ENCODE measurements at places on chromosomes 2 and 18.

DNA sequence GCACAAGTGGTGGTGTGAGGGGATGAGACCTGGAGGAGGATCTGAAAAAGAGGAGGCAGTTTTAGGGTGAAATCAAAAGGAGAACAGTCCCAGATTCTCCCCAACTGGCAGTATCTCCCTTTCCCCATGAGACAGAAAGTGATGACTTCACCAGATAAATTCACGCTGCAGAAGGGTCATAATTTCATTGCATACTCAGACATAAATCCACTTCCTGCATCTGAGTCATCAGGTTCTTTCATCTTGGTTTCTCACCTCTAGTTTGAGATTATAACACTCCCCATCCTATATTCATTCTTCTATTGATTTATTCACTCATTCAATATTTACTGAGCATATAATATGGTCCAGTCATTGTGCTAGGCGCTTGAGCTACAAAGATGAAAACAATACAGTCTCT is 64.7 kb downstream of the CCDC148 start:
- no peak for DNase-seq

GRCh38 chr2:226450141-226450540 is 349.5 kb downstream of the IRS1 start:
- no peak for DNase-seq

- DNase-seq = no peak
Observed at GRCh38 chr18:21604671-21605070, 4.2 kb upstream of the ESCO1 start.

- no peak for DNase-seq
Observed at GRCh38 chr18:49510393-49511115, 23.5 kb upstream of the C18orf32 start.

GRCh38 chr2:152171718-152172117 is 3.8 kb downstream of the STAM2 start:
- DNase-seq = no peak

DNA sequence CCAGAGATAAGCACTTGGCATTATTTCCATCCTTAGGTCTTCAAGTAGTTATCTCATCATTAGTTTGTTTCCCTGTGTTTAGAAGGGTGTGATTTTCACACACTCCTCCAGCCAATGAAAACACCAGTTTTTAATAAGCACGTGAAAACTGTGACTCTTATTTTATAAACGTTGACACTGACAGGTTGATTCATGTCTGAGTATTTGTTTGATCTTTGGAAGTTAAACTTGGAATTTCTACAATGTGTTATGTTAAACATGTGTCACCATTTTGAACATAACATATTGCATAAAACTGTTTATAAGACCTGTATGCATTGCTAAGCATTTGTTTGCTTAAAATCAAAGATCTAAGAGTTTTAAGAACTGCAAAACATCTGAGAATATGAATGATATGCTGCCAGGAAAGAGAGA is 27.6 kb downstream of the SLC40A1 start:
- peak; percentile 58 for DNase-seq

- no peak for DNase-seq
Observed at GRCh38 chr18:23354625-23355024, 98.5 kb upstream of the RIOK3 start.

DNA sequence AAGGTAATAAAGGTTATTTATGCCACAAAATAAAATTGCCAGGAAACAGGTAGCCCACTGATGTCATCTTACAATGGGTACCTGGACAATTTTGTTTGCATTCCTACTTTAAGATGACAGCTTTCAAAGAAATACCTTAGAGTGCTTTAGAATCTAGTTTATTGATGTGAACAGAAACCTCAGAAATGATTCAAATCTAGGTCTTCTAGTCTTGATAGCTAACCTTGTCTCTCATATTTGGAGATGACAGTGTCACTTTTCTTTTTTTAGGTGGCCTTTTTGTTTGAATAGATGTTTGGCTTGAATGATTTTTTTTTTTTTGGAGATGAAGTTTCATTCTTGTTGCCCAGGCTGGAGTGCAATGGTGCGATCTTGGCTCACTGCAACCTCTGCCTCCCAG is 69.1 kb downstream of the PIK3C3 start:
- DNase-seq = no peak

DNA sequence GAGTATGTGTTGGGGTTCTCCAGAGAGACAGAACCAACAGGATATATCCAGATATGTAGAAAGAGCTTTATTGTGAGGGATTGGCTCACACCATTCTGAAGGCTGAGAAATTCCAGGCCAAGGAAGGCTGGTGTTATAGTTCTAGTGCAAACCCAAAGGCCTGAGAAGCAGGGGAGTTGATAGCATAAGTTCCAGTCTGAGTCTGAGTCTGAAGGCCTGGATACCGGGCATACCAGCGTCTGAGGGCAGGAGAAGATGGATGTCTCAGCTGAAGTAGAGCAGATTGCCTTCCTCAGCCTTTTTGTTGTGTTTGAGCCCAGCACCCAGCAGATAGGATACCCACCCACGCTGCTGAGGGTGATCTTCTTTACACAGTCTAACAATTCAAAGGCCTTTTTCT is 211.7 kb upstream of the RASGRP3 start:
- no peak for DNase-seq

GRCh38 chr2:234670052-234670451 is 173.2 kb upstream of the ARL4C start:
- DNase-seq = no peak

- peak; percentile 93 for DNase-seq
Observed at GRCh38 chr2:231604685-231605606, 12.3 kb downstream of the TEX44 start.

- no peak for DNase-seq
Observed at GRCh38 chr18:59631583-59632181, 65.5 kb downstream of the CCBE1 start.

- no peak for DNase-seq
Observed at GRCh38 chr2:101802329-101802728, 104.8 kb downstream of the MAP4K4 start.

DNA sequence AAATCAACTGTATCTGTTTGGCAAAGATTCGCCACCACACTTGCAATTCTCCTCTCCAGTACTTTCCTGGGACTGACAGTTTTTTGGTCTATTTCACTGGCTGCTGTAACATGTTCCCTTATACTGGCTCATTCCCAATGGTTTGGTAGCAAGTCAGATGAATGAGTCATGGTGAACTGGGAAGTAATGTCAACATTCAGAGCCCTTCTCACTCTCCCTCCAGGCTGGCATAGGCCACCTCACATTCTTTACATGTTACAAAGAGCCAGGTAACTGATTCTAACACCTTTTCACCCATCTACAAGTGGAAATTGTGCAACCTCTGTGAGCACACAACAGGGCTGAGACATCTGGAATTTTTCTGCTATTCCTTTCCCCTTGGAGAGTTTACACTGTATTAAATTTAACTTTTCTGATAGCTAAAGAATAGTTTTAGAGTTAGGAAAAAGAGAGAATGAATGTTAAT is 111.3 kb upstream of the TLK1 start:
- DNase-seq = peak; percentile 64

DNA sequence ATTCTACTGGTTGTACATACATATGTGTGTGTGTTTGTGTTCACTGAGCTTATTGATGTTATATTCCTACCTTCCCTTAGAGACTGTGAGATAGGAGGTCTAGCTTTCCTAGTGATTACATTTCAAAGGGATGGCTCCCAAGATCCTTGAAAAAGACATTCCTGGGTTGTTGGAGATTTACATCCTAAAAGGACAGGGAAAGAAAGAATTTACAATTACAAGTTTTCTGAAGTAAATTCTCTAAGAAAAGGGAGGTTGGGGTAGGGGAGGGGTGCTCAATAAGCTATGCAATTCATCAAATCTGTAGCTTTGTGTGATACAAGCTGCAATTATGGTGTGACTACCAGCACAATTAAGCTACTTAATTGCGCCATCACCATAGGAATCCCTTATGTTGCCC is 284.3 kb downstream of the NUP35 start:
- no peak for DNase-seq

DNA sequence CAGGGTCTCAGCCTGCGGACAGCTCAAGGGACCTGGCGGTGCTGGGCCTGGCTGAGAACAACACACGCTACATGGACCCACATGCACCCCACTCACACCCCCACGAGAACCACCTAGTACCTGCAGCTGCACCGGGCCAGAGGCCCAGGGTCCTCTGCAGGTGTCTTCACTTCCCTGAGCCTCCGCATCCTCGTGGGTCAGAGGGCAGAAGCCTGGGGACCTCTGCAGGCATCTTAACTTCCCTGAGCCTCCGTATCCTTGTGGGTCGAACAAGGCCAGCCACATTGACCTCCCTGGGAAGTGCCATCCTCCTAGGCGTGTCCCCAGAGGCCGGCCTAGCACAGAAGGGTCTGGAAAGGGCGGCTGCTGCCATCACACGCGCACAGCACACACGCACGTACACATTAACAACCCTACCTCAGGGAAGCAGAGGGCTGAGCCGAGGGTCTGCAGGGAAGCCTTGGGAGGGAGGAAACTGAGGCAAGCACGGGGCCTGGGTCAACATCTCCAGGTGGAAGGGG is 62.5 kb upstream of the HPCAL1 start:
- DNase-seq = no peak

- DNase-seq = no peak
Observed at GRCh38 chr2:230075988-230076631, 7.4 kb upstream of the SLC16A14 start.

DNA sequence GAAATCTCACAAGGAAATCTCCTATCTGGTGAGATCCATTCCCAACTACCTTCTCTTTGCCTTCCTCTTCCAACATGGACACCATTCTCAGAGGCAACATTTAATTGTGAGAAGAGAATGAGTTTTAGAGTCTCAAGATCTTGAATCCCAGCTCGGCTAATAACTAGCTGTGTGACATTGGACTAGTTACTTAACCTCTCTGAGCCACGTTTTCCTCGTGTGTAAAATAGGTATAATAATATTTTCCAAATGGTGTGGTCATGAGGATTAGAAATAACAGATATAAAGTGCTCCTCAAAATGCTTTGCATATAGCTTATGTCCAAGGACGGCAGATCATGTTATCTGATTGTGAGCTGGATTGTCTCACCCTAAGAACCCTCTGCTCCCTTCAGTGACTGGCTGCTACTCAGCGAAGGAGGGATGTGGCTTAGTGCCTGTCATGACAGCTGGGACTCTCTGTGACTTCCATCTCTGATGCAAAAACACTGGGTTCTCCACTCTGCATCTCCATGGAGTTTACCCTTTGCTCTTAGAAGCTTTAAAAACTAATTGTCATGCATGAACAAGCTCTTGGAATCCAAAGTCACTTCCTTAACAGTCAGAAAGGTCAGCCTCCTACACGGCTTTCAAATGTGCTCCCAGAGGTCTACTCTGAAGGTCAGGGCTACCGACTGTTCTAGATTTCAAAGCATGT is 38.4 kb upstream of the MRPL19 start:
- DNase-seq = no peak

GRCh38 chr18:13889671-13890070 is 25.7 kb downstream of the MC2R start:
- DNase-seq = no peak

- DNase-seq = no peak
Observed at GRCh38 chr2:169963786-169964185, 136.5 kb downstream of the UBR3 start.

GRCh38 chr2:39755466-39755865 is 23.6 kb downstream of the THUMPD2 start:
- no peak for DNase-seq

- DNase-seq = no peak
Observed at GRCh38 chr2:225691711-225692110, 292.2 kb downstream of the NYAP2 start.

DNA sequence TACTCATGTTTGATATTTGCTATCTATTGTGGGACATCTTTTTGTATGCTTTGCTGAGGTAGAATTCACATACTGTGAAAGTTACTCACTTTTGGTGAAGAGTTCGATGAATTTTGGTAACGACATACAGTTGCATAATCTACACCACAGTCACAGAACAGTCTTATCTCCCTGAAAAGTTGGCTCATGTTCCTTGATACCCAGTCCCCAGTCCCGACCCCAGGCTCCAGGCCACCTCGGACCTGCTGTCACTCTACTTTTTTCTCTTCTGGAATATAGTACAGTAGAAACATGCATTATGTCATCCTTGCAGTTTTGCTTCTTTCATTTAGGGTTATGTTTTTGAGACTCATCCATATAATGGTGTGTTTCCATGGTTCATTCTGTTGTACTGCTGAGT is 191.7 kb downstream of the FAM210A start:
- DNase-seq = no peak

DNA sequence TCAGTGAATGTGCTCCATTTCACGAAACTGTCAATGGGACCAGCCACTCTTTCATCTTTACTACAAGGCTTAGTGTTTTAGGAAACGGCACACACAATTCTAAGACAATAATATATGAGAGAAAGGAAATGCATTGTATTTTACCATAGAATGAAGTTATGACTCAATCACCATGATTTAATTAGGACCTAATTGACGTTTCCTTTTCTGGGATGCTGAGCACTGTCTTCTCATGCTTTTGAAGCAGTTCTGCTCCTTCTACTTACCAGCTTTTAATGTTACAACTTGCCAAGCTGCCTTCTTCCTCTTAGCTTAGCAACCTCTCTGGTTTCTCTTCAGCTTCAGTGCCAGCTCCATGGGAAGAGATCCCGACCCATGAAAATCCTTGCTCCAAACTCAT is 94.3 kb upstream of the SERPINE2 start:
- DNase-seq = no peak

DNA sequence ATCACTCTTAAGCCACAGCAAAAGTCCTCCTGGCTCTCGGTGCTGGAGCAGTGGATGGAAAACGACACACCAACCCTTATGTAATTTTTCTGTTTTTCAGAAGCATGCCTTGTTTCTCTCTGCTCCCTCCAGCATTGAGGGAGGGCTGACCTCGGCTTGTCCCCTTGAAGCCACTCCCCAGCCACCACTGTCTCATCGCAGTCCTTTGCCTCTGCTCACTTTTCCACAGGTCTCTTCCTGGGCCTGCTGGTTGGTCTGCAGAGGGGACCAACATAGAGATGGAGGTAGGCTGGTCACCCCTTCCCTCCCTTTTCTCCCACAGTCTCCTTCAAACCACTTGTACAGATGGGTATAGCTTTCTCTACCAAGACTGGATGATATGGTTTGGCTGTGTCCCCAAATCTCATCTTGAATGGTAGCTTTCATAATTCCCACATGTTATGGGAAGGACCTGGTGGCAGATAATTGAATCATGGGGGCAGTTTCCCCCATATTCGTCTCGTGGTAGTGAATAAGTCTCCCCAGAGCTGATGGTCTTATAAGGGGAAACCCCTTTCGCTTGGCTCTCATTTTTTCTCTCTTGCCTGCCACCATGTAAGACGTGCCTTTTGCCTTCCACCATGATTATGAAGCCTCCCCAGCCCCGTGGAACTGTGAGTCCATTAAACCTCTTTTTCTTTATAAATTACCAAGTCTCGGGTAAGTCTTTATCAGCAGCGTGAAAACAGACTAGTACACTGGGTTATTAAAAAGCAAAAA is 14.3 kb upstream of the RIOK3 start:
- no peak for DNase-seq

DNA sequence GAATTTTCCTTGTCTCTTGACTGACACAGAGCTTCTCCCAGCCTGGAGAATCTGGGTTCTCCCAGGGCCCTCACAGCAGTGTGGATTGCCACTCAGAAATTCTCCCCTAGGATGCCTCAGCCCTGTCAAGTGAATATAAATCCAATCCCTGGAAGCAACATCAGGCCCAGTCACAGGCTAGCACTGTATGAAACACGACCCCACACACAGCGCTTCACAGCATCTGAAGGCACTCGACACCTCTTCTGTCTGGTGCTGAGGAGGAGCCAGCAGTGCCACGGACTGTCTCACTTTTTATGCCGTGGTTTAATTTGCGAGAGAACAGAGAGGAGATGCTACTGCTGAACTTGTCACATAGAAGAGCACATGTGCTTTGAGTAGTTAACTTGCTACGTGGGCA is 164.5 kb downstream of the NAPG start:
- DNase-seq = no peak

Data from pulmonary artery endothelial cell (primary cell).